ENCODE measurements at places on chromosomes 7 and 10.

DNA sequence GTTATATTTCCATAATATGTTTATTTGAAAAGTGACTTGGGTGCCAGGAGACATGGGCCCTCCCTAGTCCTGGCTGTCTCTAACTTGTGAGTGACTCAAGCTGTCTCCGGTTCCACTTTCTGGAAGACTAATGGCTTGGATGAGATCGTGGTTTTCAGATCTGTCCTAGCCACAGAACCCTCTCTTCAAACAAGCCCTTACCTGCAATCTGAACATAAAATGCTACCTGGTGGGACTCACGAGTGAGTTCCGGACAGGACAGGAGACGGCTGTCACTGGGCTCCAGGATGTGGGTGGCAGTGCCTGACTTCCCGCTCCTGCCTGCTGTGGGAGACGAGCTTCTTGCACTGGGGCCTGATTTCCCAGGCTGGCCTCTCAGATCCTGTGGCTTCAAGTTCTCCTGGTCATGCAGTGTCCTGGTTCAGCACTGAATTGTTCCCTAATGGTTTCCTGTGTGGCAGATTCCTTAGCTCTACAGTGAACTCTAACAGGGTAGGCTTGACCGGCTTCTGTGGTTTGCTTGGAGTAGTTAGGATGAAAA, 26.0 kb upstream of the PFKFB3 start:
- no peak for DNase-seq

GRCh38 chr7:20299647-20300312, 30.9 kb upstream of the ITGB8 start:
- peak; percentile 83 for DNase-seq

DNA sequence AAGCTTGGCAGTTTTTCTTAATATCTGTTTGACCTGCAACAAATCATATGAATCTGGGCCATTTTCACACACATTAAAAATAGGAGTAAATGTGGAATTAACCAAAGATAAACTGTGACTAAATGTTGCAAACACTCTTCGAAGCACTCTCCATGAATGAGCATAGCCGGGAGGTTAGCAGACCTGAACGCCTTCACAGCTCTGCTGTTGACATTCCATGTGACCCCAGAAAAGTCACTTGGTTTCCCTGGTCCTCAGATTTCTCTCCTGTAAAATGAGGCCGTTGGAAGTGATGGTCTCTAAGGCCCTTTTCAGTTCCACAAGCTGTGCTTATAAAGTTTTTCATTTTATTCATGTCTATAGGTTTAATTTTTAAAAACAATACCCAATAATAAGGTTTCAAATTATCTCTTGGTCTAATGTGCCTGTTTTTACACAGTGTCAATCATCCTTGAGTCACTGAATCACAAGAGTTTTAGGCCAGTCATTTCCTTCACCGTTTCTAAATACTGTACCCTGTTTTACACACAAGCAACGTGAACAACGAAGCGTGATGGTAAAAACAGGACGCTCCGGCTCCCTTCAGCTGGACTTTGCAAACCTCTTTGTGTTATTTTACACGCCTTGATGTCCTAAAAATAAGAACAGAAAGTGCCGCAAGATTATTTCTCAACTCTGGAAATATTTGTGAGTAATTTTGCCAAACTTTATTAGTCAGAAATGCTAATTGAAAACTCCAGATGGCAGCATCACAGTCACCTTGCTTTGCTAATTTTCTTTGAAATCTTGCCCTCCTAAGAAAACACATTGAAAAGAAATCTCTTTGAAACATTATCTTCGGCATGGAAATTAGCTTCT, 38.6 kb upstream of the MET start:
- peak; percentile 18 for DNase-seq

- DNase-seq: peak; percentile 90
Measured at GRCh38 chr10:47384148-47384921, at the start of gene ZNF488. TSS of gene ZNF488 (minus strand) at chr10:47384293. CDS start at chr10:47368829, 15,464 bp downstream.

GRCh38 chr10:126558881-126559280, 111.6 kb downstream of the C10orf90 start:
- DNase-seq: no peak
